WERI-Rb-1 (cell line): ENCODE measurements at places on chromosomes 12 and 14.

DNA sequence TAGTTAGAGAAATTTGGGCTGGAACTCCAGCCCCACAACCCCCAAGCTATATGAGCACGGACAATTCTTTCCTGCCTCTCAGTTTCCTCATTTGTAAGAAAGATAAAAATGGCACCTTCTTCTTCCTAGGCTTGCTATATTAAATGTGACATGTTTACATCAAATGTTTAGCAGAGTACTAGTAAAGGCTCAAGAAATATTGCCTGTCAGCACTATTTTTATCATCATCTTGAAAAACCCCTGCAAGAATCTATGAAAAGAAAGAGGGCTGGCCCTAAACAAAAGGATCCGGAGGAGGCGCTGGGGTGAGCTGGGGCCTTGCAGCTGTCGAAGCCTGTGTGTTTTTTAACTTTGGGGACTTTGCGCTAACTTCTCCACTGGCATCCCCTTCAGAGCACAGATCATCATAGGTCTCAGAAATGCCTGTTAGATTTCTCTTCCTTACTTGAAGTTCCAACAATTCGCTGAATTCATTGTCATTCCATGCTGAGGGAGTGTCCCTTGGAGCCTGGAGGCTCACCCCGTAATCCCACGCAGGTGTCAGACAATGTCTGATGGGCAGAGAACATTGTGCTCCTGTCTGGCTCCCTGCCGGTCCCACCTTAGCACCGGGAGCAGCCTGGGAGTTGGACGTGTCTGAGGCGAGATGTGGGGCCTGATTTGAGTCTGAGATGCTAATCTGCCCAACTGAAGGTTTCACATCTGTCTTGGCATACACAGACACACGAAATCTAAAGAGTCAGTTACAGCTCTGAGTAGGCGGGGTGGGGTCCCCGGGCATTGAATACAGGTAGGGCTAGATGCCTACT lies 206.8 kb downstream of the NUAK1 start:
- no peak for DNase-seq

GRCh38 chr14:73358187-73358586 lies 100.2 kb downstream of the NUMB start:
- DNase-seq = no peak

- DNase-seq = no peak
These were observed 58.7 kb downstream of the LRRC74A start for GRCh38 chr14:76884853-76885276.

- no peak for DNase-seq
These were observed 586.3 kb downstream of the BCL11B start for GRCh38 chr14:98685725-98686124.

GRCh38 chr12:109873653-109874052 lies 6.7 kb downstream of the GLTP start:
- no peak for DNase-seq

- DNase-seq = no peak
These were observed 215.0 kb upstream of the EGLN3 start for GRCh38 chr14:34165847-34166350.

DNA sequence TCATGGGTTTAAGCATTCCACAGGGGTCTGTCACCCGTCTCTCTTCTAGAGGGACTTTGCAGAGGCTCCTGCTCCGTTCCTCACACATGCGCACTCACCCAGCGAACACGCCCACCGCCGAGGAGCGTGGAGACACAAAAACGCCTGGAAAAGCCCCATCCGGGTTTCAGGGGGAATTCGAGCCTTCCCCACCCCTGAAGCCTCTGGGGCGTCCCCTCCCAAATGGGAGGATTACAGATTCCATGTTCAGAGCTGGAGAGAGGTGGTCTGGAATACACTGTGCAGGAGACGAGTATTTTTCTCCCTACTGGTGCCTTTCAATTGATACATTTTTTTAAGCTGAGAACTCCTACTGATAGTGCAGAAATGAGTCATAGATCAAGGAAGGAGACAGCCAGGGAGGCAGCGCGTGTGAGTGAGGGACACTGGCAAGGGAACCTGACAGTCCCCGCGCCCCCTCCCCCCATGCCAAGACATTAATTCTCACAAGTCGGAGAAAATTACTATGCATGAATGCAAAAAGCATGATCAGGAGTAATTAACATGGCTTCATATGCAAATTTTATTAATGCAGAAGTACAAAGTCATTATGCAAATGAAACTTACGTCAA lies 36.9 kb downstream of the BCL11B start:
- no peak for DNase-seq

- DNase-seq = peak; percentile 54
These were observed 122.4 kb downstream of the TSPAN9 start for GRCh38 chr12:3199551-3200031.

GRCh38 chr12:124884587-124885438 lies 21.1 kb upstream of the SCARB1 start:
- peak; percentile 65 for DNase-seq

- no peak for DNase-seq
These were observed 208.3 kb downstream of the LRIG3 start for GRCh38 chr12:58711974-58712373.

- no peak for DNase-seq
These were observed 47.4 kb downstream of the TMEM117 start for GRCh38 chr12:43883311-43883710.

DNA sequence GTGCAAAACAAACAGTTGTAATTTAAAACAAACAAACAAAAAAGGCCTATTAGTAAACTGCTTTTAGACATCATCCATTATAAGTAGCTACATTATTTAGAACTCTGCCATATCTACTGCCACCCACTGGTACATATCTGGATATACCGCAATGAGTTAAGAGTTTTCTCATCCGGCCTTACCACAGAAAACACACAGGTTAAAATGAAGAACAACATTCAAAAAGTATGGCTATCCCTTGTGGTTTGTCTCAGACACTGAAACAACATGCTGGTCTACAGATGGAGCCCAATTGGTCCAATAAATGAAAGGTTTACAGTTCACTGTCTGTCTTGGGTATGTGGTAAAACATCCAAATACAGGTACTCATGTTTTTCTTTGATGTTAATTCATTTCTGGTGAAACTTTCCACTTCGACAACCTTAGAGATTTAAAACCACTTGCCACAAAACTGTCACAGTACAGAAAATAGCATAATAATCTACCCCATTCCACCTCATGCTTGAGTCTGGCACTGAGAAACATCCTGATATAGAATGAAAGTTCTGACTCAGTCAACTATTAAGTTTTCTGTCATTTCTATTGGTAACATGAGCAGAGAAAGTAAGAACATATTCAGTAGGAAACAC lies 354.3 kb downstream of the CEP128 start:
- no peak for DNase-seq

- no peak for DNase-seq
These were observed 20.2 kb upstream of the NUDT14 start for GRCh38 chr14:105201156-105201924.

DNA sequence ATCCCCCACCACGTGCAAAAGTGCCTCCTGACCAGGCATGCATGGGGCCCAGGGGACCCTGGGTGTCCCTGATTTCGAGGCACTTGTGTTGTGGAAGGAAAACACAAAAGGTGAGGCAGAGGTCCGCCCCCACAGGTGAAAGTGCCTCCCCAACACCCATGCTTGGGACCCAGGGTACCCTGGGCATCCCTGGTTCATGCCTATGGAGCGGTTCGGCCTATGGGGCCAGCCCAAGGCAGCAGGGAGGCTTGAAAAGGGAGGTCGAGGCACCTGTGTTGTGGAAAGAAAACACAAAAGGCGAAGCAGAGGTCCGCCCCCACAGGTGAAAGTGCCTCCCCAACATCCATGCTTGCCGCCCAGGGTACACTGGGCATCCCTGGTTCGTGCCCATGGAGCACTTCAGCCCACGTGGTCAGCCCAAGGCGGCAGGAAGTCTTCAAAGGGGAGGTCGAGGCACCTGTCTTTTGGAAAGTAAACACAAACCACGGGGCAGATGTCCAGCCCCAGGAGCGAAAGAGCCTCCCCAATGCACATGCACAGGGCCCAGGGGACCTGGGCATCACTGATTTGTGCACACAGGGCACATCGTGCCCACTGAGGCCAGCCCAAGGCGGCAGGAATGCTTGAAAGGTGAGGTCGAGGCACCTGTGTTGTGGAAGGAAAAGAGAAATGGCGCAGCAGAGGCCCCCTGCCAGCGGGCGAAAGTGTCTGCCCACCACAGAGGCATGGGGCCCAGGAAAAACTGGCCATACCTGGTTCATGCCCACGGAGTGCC lies 375.5 kb downstream of the ALG10 start:
- DNase-seq = no peak

DNA sequence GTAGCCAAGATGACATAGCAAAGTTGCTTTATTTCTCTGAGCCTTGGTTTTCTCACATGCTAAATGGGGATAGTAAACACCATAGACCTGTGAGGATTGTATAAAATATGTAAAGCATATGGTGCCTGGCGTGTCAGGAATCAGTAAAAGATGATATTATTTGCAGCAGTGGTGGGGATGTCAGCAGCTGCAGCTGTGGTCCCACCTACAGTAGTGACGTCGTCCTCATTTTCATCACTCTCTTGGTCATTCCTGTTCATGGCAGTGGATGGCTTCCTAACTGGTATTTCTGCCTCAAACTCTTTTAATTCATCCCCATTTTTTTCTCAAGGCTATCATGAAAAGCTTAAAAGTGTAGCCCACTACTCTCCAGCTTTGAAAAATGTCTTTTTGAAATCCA lies 12.1 kb downstream of the BMAL2 start:
- no peak for DNase-seq

DNA sequence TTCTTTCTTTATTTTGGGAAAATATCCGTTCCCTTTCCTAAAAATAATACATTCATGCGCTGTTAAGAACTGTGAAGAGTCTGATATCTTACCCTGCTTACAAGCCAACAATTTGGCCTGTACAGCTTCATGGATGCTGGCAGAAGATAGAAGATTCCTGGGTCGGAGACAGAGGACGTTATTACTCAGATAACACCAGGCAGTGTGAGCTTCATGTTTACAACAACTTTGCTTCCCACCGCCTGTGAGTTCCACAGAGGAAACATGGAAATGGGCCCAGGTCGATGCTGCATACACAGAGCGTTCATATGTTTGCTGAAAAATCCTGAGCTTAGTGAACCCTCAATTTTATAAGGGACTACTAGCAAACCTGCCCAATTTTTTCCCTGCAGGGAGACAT lies 705.6 kb upstream of the SEL1L start:
- no peak for DNase-seq

GRCh38 chr14:25092258-25092740 lies 42.4 kb upstream of the STXBP6 start:
- DNase-seq = no peak

DNA sequence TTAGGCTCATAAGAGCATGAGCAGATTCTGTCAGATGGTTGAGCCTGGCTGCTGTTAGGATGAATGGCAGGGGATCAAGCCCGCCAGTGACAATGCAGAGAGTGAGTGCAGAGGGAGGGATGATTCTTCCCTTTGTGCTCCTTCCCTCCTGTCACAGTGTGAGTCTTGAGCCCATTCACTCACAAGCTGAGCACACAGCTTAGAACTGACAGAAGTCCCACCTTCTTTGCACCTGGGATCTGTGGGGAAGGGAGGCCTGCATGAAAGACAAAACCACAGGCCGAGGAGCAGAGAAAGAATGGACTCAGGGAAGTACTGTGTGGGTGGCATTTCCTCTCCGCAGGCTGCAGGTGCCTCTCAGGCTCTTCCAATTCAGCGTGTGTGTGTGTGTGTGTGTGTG lies 160.6 kb downstream of the KCNA5 start:
- DNase-seq = peak; percentile 75

- no peak for DNase-seq
These were observed 50.7 kb downstream of the LIN52 start for GRCh38 chr14:74135426-74135825.
